ENCODE measurements at places on chromosomes 2 and 18.

DNA sequence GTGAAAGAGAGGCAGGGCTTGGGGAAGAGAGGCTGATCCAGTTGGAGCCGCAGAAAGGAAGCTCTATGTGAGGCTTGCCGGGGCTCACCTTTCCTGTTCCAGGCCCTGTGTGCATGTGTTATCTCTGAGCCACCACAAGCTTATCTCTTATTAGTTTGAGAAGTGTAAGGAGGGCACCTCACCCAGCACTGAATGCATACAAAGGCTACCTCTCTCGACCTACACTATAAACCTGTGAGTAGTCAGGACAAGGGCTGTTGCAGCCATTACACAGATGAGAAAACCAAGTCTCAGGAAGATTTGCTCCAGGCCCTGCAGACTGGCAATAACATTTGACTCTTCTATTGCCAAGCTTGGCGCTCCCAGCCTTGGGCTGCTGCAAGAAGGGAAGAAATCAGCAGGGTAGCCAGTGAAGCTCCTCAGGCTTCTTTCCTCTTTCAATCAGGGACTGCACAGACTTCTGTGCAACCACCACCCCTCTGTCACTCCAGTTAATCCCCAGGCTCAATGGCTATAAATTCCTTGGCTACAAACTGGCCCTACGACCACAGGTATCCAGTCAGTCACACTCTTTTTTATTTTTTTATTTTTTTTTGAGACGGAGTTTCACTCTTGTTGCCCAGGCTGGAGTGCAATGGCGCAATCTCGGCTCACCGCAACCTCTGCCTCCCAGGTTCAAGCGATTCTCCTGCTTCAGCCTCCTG, 73.8 kb downstream of the CLHC1 start:
- no peak for DNase-seq

DNA sequence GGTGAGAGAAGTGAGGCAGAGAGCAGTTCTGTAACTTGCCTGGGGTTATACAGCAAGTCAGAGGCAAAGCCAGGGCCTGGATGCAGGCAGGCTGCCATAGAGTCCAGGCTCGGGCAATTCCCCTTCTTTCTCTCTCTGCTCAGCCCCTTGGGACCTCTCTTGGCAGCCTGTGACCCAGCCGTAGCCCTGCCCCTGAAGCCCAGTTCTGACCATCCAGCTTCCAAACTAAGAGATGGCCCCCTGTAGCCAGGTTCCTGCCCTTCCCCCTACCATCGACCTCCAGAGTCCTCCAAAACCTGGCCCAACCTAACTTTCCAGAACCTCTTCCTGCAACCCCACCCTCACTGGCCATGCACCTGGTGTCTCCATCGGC, 201.2 kb downstream of the CTIF start:
- no peak for DNase-seq

DNA sequence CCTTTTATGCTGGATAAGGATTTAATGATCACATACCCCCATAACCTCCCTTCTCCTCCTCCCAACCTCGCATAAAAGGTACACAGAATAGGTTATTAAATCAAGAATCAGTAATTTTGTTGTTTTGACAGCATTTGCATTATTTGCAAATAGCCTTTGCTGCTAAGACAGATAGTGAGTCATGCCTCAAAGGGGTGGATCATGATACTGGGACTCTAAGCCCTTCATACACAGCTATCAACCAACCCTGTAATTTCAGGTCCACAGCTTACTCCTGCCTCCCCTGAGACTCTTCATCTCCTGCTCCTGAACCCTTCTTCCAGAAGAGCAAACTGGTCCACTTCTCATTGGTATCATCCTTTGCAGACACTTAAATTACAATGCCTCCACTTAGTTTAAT, 73.8 kb upstream of the KLHL29 start:
- no peak for DNase-seq

- DNase-seq, result no peak
These were observed 9.6 kb upstream of the NTSR2 start for GRCh38 chr2:11679486-11680181.

DNA sequence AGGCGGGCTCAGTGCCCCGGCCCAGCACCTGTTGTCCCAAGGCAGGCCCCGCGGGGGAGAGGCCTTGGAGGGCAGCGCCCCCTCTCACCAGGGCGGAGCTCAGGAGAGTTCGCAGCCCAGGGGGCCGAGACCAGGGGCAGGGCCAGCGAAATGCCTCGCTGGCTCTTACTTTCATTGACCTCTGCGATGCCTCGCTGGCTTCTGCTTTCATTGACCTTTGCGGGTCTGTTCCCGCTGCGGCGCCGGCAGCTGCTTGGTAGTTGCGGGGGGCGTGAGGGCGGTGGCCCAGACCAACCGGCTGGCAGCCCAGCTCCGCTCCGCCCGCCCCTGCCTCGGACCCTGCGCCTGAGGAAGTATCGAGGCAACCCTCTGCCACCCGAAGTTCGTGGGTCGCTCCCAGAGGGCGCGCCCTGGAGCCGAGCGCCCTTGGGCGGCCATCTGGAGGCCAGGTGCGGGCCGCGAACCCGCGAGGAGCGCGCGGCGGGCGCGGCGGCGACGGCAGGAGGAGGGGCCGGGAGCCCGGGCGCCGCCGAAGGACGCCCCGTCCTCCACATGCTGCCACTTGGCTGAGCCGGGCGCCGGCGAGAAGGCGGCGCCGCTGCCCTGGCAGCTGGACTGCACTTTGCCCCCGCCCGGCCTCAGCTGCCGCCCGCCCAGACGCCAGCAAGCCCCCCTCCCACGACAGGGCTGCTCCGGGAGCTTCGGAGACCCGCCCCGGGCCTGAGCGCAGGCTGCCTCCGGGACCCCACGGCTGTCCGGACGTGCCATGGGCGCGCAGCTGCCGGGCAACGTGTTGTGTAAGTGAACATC, 118.0 kb upstream of the MSTN start:
- DNase-seq, result peak; percentile 19

DNA sequence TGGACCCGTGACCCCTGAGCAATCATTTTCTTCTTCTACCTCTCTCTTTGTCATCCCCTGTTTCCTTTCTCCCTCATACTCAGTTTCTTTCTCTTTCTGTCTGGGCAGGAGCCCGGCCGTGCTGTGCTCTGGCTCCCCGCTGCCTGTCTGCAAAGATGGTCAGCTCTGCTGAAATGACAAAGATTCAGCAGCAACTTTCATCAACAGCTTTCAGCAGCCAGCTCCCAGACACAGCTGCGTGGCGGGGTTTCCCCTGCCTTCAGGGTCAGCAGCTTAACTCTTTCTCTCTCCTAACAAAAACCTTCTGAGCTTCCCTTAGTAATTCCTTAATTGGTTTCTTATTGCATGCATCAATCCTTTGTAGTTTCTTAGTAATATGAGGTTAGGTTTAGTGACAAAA, 1234.4 kb downstream of the CNTNAP5 start:
- DNase-seq, result no peak

DNA sequence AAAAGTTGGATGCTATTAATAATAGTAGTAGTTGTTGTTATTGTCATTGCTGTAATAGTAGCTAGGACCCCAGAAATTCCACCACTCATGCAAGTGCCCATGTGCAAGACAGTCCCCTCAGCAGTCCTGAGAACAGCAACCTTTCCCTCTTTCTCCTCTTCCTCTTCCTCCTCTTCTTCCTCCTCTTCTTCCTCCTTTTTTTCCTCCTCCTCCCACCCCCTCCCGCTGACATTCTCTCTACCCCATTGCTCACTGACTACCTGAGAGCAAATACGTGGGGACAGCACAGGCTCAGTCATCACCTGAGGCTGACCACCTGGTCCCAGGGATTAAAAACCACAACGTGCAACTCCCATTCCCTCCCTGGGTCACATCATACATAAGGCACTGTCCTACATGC, 41.8 kb downstream of the SMAD7 start:
- DNase-seq, result no peak

GRCh38 chr2:141791521-141791920, 339.3 kb downstream of the LRP1B start:
- no peak for DNase-seq

DNA sequence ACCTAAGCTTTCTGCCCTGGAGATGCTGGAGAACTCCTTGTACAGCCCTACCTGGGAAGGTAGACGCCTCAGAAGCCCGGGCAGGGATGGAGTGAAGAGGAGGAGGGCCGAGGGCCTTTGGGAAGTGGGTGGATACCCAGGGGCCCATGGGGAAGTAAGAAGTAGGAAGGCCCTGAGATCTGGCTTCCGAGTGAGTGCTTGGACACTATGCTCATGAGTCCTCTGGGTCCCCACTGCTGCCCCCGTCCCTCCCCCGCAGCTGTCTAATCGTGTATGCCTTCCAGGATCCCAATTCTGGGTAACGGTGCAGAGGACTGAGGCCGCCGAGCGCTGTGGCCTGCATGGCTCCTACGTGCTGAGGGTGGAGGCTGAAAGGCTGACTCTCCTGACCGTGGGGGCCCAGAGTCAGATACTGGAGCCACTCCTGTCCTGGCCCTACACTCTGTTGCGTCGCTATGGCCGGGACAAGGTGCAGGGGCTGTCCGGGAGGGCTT, 1.1 kb downstream of the DOK1 start:
- no peak for DNase-seq

DNA sequence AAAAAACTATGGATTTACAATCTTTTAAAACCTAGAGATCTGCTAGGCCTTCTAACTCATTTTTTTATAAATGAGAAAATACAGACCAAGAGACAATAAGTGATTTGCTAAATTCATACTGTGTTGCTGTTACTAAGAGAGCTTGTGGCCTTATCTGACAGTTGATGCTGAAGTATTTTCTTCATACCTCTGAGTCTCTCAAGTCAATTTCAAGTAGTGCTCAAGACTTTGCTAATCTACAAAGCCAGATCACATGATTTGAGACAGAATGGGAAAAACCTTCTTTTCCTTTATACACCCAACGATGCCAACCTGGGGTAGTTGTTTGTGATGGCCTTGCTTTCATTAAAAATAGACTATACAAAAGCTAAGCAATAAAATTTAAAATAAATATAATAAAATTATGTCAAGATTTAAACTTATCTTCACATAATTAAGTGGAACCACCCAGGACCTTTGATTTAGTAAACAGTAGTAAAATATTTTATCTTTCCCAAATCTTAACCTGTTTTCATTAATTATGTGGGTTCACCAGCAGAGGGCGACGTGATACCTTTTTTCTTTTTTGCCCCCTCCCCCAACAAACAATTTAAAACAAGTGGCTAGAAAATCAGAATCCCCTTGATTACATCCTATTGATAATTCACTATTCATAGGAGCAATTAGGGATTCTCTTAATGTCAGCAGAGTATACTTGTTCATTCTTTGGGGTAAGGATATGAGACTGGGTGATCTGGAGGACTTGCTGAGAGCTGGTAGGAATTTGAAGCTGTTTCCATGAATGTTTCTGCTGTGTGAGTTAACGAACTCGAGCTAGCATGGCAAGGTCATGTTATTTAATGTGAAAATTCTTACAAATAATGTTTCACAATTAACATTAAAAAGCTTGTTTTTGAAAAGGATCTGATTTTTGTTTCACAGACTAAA, 49.6 kb upstream of the SLC5A7 start:
- DNase-seq, result no peak

GRCh38 chr2:195824478-195824877, 167.5 kb downstream of the SLC39A10 start:
- DNase-seq, result no peak

DNA sequence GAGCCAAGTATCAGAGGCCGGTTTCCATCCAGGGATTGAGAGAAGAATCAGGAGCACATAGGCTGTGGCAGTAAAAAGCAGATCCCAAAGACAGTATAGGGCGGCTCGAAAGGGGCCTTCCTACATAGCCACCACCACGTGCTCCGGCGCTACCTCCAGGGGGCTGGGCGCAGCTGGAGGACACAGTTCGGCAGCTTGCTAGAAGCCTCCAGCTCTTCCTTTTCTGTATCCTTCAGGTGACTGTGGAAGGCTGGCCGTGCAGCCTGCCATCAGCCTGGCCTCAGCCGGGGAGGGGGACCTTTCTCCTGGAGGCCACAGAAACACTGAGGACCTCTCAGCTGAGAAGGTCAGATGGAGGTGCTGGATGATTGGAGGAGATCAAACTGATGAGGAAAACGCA, 183.6 kb upstream of the GLI2 start:
- no peak for DNase-seq

DNA sequence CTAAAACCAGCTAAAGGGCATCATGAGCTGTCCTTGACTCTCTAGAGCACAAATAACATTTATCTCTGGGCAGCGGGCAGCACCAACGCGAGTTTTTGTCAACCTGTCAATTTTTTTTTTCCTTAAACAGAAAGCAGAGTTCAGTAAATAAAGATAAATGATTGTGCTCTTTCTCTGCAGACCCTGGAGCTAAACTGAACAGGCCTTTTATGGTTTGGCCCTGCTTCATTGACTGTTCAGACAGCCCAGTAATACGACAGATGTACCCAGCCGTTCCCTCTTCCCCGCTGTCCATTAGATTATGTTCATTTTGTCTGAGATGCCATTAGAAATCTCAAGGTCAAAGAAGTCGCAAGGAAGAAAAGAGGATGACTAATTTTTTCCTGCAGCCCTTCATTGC, 280.5 kb upstream of the PIK3C3 start:
- no peak for DNase-seq

- peak; percentile 89 for DNase-seq
These were observed at the start of gene GLI2 for GRCh38 chr2:120735746-120736170. TSS of gene GLI2 (plus strand) at chr2:120735868. CDS start at chr2:120797321, 61,453 bp downstream.

DNA sequence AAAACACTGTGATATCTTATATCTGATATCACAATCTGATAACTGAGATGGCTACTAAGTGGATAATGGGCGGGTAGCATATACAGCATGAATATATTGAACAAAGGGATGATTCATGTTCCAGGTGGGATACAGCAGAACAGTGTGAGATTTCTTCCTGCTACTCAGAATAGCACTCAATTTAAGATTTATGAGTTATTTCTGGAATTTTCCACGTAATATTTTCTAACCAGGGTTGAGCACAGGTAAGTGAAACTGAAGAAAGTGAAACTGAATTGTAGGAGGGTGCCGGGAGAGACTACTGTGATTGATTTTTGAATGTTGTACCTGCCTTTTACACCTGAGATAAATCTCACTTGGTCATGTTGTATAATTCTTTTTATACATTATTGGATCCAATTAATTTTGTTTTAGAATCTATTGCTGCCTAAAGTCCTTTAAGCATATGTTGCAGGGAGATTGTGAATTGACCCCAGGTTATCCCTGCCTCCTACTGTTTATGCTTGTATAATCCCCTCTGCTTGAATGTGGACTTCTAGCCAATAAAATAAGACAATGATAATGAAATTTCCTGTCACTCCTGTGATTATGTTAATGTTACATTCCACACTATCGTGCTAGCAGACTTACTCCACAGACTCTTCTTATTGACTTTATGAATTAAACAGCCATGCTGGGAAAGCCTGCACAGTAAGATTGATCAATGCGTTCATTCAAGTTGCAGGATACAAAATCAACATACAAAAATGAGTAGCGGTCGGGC, 67.6 kb upstream of the RBBP8 start:
- DNase-seq, result no peak

- no peak for DNase-seq
These were observed 116.9 kb upstream of the TEX51 start for GRCh38 chr2:126781806-126782205.

- no peak for DNase-seq
These were observed 89.6 kb downstream of the TGFA start for GRCh38 chr2:70463997-70464396.

- DNase-seq, result peak; percentile 42
These were observed 81.0 kb upstream of the EPAS1 start for GRCh38 chr2:46216213-46216612.
